Mesothelial cell of epicardium (in vitro differentiated cells): ENCODE measurements at places on chromosomes 3 and 15.

DNA sequence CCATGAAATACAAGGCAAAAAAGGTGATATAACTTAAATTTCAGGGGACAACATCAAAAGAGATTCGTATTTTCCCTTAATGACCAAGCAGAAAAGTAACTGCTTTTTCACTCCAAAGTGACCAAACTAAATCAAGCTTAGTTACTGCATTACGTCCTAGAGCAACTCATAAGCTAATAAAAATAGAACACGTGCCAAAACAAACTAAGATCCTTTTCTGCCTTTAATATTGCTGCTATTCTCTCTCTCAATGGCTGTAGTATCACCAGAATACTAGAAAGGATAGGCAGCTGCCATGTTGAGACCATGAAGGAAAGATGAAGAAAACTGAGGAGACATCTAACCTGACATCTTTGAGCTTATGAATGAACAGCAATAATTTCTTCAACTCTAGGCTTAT lies 43.3 kb downstream of the UBXN7 start:
- DNase-seq, result no peak

DNA sequence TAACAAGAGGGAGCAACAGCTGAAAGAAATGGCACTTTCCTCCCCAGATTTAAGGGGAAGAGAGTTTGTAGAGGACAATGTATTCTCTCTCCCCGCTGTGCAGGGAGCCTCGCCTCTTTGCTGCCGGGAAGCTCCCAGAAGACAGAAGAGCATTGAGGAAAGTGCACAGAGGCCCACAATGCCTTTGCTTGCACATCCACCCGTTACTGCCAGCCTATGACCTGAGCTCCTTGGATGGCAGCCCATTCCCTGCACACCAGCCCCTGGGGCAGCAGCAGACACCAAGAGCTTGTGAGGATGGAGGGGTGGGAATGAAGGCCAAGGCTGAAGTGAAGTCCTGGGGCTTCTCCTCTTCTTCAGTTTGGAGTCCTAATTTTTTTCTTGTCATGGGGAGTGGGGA lies 67.0 kb downstream of the CLDN11 start:
- no peak for DNase-seq

- no peak for DNase-seq
Measured at GRCh38 chr3:152836269-152836668, 1.3 kb downstream of the P2RY1 start.

DNA sequence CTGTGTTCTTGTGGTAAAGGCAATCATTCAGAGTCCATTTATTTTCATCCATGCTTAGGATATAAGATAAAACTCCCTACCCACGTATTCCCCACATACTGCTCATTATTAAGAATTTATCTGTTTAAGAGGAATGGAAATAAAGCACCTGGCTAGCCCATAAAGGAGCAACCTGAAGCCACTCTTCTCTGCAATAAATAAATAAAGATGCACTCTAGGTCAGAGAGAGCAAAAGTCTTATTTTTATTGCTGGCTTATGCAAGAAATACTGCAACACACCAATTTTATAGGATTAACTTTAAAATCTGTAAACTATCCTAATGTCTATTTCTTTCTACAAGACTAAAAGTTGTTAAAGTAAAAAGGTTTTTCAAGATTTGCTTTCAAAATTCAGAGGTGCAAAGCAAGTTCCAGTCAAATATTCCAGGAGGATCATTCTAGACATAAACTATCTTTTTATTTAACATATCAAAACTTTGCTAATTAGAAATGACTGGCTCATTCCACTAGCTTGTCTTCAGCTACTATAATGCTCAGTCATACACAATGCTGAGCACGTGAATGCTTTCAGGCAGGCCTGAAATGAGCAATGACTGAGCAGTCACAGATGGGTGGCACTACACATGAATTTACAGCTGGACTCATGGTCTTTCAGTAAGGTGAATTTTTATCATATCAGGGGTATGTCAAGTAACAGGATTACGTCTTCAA lies 7.1 kb downstream of the TJP1 start:
- no peak for DNase-seq

DNA sequence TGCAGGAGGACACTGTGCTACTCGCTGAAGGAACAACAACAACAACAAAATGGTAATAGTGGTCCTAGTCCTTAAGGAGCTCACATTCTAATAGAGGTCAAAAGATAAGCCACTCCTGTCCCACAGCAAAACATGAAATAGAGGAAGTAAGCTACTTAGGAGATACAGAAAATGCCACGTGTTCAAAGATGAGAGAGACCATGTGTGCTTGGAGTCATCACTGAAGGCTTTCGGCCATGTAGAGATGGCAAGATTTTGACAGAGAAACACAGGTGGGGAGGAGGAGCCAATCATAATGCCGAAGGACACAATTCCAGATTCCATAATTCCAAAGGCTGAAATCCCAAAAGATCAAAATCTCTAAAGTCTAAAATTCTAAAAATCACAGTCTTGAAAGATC lies 24.8 kb upstream of the RIOX2 start:
- no peak for DNase-seq

DNA sequence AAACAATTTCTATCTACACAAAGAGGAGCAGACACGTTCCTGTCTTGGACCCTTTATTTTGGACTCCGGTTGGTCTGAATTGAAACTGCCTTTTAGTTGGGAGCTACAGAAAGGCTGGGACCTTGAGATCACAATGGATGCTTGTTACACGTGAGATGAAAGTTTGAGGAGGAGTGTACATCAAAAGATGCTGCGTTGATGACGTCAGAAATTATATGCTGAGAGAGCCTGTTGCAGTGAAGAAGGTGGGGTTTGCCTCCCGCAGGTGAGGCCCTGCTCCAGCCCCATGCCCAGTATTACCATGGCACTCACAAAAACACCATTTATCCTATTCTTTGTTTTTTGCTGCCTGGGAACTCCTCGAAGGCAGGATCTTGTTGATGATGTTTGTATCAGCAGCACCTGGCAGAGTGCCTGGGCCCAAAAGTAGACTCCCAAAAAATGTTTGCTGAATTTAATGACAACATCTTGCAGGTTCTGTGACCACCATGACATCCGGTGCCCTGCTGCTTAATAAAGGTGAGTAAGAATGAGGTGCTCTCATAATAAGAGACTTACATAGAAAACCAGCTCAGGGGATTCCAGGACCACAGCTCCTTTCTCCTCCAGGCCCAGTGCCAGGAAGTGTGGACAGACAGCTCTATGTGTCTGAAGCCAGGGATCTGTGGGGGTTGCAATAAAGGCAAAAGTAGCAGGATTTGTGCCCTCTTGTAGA lies 136.1 kb upstream of the UBE2E1 start:
- DNase-seq, result no peak

DNA sequence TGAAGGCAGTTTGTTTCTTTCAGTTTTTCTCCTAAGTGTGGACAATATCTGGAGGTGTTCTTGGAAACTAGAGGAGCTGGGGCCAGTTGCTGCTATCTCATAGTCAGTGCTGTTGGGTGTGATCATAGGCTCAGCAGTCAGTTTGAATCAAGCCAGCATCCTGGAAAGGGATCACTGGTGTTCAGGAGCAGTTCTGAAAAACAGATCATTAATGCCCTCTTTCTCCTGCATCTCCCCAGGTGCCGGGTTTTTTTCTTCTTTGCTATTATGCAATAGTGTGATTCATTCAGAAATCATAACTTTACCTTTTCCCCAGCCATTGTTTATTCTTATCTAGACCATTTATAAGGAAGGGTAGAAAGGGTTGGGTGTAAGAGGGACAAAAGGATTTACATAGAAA lies 24.0 kb downstream of the LNP1 start:
- no peak for DNase-seq

- DNase-seq, result no peak
Measured at GRCh38 chr3:11159421-11159904, 5.2 kb downstream of the HRH1 start.

DNA sequence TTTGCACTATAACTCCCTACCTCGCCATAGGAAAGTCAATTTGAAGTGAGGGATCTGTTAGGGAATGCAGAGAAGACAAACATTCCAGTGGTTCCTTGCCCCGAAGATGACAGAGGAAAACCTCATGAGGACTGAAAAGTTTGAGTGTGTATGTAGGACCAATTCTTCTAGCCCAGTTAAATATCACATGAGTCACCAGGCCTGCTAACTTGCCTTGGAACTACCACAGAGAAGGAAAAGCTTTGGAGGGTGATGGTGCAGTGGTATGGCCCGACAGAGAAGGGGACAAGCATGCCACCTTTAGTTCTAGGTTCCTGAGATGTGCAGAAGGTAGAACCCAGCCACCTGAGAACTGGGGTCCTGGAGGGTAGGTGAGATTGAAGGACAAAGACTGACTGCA lies 2.6 kb upstream of the UPK1B start:
- no peak for DNase-seq

- no peak for DNase-seq
Measured at GRCh38 chr3:126620738-126621137, 34.2 kb downstream of the TXNRD3 start.

GRCh38 chr3:127072971-127073783 lies 90.3 kb downstream of the PLXNA1 start:
- DNase-seq, result no peak

- no peak for DNase-seq
Measured at GRCh38 chr15:55279100-55279745, 10.4 kb downstream of the RAB27A start.

- no peak for DNase-seq
Measured at GRCh38 chr15:47194718-47195117, 522.6 kb upstream of the SEMA6D start.

GRCh38 chr3:105959851-105960250 lies 91.0 kb upstream of the CBLB start:
- no peak for DNase-seq

- DNase-seq, result no peak
Measured at GRCh38 chr15:95194746-95195145, 963.4 kb downstream of the MCTP2 start.

GRCh38 chr3:194607592-194608389 lies 25.4 kb downstream of the TMEM44 start:
- no peak for DNase-seq
